ENCODE measurements at places on chromosomes 1 and 21.

DNA sequence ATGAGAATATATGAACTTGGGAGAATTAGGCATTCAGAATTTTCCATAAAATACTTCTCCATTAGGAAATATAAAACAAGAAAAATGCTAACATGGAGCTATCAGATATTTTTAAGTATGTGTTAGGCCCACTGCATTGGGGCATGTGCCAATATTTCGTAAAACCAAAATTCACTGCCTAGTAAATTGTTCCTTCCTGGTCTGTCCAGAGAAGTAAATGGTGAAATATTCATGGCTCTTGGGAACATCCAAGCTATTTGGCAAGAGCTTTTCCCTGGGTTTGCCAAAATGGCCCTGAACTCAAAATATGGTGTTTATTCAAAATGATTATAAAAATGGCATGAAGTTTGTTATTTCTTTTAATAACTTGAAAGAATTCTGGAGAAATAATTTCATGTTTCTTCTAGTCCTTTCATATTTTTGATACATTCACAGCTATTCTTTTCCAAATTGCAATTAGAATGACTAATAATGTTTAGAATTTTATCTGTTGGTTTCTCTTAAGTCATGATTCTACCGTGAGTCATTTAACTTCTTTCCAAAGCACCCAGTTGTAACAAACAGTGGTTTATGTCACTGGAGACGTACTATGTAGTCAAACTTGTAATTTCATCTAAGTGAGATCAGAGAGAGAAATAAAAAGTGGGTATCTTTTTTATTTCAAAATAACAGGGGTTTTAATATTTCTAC is 25.7 kb upstream of the SLC19A2 start:
- no peak for DNase-seq

- DNase-seq: no peak
Observed at GRCh38 chr1:230105754-230106625, 39.0 kb downstream of the GALNT2 start.

DNA sequence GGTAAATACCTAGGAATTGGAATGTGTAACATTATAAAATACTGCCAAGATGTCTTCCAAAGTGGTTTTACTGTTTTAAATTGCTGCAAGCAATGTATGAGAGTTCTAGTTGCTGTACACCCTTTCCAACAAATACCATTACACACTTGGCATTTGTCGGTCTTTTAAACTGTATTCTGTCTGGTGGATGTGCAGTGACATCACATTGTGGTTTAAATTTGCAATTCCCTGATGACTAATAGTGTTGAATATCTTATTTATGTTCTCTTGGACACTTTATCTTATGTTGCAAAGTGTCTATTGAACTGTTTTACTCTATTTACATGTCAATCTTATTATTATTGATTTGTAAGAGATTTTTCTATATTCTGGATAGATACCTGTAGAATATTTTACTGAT is 561.2 kb upstream of the B3GALT2 start:
- DNase-seq: no peak

DNA sequence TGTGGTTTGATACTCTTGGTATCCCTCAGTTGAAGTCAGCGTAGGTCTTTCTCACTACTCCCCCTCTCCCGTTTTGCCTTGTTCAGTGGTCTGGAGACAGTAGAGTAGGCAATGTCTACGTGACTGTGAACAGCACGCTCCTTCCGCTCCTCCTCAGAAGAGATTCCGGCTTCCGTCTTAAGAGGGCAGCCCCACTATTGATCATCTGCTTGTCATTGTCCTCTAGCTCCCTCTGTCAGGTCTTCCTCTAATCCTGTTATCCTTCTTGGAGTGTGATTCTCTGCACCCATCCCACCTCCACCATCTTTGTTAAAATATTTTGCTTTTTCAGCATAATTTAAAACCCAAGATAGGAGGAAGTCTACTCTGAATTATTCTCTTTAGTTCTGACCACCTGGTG is 129.9 kb upstream of the KCNK2 start:
- DNase-seq: no peak

DNA sequence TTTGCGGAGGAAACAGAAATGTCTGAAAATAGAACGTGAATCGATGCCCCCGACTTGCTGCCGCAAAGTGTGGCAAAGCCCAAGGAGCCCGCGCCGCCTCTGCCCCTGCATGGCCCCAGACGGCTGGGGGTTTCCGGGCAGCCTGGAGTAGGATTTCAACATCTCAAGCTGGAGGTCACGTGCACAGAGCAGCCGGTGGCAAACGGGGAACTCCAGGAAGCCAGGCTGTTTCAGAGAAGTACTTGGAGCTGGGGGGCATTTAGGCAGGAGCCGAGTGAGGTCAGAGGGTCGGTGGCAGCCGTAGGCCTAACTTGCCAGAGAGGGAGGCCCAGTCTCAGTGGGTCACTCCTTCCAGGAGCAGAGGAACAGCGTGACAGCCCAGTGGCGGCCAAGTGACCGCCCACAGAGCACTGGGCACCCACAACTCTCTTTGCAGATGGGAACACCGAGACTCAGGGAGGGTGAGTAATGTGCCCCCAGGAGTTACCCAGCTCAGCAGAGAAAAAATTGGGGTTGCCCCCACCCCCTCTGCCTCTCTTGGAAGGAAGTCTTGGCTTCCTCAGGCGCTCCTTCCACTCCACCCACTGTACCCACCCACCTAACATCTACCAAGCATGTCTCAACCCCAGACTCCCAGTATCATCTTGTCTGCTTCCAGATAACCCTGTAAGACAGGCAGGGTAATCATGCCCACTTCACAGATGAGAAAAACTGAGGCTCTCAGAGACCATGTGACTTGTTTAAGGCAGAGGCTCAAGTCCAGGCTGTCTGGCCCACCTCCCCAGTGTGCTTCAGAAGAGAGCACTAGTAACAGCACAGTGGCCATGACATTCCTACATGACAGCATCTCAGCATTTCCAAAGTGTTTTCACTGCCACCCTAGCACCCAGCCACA is 179.4 kb downstream of the HIVEP3 start:
- DNase-seq: peak; percentile 59

DNA sequence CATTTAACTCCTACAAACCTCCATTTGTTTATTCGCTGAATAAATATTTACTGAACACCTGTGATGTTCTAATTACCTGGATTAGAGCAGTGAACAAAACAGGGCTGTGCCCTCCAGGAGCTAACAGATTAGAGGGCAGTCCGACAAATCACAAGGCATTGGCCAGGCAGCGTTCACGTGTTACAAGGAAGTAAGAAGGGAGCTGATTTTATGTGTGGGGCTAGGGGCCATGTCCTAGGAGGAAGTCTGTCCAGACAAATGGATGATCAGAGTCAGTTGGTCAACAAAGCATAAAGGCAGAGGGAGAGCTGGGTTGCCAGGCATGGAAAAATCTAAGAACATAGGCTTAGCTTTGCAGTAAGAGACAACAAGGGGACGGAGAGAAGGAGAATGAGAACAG is 57.3 kb upstream of the BACE2 start:
- DNase-seq: no peak

DNA sequence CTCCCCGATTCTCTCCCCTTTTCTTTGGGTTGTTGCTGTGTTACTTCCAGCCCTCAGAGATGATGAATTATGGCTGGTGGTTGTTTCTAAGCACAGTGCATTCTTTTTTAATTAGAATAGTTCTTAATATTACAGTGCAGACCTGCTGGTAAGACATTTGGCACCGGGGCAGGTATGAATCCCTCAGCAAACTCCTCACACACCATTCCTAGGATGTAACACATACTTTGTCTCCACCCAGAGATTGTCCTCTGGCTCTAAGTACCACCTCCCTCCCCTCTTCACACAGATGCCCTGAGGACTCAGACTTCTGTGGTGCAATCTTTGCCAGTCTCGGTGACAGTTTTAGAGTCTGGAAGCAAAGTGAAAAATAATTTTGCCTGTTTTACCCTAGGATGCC is 143.1 kb downstream of the HLX start:
- DNase-seq: no peak
